ENCODE measurements at places on chromosomes 6 and 20.

DNA sequence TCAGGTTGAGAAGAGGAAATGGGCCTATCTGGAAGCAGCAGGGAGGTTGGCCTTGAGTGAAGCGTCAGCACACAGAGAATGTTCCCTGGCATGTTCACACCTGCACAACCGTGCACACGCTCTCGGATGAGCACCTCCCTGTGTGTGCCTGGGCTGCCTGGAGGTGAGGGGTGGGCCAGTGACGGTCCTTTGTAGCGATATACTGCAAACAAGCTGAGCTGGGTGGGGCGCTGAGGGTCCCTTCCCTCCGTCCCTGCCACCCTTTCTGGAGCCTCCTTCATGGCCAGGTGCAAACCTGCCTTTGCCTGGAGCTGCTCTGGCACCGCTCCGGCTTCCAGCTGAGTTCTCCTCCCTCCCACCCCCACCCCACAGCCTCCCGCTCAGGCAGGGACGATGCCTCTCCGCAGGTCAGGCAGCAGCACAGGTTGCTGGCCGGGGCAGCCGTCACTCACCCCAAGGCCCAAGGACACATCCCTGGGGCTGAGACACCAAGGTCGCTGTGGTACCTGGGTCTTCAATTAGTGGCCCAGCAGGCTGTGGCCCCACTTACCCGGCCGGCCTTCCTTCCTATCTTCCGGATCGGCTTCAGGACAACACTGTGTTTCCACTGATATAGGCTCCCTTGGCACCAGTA, 111.6 kb downstream of the ERMARD start:
- no peak for DNase-seq

DNA sequence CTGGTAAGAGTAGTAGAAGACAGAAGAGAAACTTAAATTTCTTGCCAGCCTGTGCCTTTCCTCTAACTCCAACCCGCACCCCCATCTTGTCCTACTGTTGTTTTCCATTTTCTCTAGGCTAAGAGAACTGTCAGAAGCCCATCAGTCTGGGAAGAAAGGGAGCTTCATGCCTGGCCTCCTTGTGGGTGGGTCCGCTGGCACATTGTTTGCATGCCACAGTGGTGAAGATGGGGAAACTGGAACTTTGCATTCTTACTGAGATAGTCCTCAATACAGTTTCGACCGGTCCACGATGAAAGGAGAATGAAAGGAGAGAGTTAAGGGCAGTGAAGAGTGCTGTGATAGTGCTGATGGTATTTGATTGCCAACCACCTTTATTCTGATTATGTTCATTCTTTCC, 103.1 kb downstream of the TCP11 start:
- DNase-seq = no peak

GRCh38 chr6:107989166-107990094, 31.4 kb upstream of the SEC63 start:
- no peak for DNase-seq

DNA sequence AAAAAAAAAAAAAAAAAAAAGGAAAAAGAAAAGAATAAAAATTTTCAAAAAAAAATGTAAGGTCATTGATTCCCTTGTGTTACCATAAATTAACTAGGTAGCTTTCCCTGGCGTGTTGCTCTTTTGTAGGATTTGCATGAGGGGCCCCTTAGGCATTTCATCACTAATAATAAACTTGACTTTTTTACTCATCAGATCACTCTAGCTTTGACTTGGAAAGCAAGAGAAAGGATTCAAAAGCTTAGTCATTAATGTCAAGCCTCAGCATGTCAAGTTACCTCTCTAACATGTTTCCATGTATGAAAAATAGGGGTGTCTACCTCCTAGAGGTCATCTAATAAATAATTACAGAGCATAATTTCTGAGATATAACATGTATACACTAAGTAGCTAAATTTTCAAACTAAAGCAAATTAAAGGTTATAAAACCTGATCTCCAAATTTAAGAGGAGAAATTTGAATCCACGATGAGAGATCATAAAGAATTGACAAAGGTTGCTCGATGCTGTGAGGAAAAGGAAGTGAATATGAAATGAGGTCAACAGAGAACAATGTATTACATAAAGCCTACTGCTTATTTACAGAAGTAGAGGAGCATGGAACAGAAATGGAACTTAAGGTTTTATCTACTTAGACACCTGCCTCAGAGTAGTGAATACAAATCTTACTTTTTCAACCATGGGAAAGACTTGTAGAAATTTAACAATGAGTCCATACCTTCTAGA, 86.8 kb downstream of the ARHGAP18 start:
- DNase-seq = no peak

- DNase-seq = no peak
These were observed 779.6 kb downstream of the MAFB start for GRCh38 chr20:39909447-39909846.

DNA sequence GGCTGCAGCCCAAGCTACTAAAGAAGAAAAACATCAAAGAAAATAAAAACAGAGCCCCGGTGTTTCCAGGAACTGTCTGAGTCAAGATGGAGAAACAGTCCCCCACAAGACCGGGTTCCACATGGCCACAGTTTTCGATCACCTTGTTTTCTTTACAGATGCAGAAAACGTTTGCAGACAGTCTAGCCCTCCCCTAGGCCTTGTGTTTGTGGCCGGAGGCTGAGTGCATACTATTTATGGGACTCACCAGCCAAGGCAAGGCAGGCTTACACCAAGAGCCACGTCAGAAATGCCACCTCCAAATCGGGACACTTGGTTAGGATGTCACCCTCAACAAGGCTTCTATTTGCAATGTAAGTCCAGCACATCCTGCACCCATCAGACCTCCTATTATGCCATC, 97.3 kb downstream of the BMP7 start:
- no peak for DNase-seq

- no peak for DNase-seq
These were observed at the start of gene GNMT for GRCh38 chr6:42960243-42961019. Gene GNMT (plus strand): TSS chr6:42960754. CDS start chr6:42960768, 14 bp downstream.
